ENCODE measurements at places on chromosomes 1 and 21. TPM values are rescaled to one million over a fixed set of nuclear protein-coding genes. Genes with fewer than 3 reads are reported as not detected.

DNA sequence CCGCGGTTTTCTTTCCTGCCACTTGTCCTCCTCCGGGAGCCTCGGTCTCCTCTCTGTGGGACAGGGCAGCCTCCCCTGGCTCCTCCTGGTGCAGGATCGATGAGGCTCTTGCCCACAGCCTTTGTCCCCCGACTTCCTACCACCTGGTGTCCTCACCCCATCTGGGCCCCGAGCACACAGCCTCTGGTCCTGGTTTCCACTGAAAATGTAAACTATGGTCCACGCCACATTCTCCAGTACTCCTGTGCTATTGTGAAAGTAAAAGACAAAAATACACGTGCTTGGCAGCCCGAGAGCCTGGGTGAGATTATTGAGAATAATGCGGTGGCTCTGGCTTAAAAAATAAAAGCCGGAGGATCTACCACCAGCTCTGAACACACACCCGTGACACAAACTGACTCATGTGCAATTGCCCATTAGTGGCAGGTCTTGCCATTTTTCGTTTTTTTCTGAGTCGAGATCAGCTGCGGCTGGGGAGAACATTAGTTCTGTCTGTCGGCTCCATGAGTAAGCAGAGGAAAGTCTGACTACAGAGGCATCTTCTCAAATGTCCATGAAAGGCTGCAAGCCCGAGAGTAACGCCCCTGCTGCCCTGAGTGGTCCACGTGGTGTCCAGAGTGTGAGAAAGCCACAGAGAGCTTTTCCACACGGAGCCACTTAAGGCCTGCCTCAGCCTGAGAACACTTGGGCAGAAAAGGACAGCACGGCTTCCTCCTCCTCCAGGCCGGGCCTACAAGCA lies 5.7 kb upstream of the COL6A2 start:
- DNase-seq, result no peak
- no peaks in the 10 kb centered on the region for H3K27me3 ChIP-seq
- H3K4me3 ChIP-seq, result no peak overlapping the region
- peaks cover 2% of the 10 kb centered on the region for H3K36me3 ChIP-seq
- no peaks in the 10 kb centered on the region for H3K4me1 ChIP-seq

DNA sequence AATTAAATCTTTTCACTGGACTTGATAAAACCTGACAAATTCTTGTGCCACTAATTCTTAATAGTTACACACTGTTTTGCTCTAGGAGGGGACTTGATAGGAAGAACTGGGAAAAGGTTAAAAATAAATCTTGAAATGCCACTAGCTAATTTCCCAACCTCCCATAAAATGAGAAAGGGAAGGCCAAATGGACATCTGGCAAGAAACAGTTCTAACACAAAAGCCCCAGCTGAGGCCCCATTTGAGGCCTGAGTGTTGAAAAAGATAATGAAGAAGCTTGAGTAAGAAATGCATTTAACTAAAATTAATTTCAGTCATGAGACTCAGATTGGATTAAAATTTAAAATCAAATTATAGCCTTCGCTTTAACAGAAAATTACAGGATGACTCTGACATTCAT lies 11.2 kb upstream of the RAP1GAP start:
- H3K36me3 ChIP-seq, result peaks cover 15% of the 10 kb centered on the region
- H3K4me1 ChIP-seq, result no peaks in the 10 kb centered on the region
- no peaks in the 10 kb centered on the region for H3K27me3 ChIP-seq
- no peak overlapping the region for H3K4me3 ChIP-seq
- DNase-seq, result no peak
- no peak overlapping the region for H3K27ac ChIP-seq

DNA sequence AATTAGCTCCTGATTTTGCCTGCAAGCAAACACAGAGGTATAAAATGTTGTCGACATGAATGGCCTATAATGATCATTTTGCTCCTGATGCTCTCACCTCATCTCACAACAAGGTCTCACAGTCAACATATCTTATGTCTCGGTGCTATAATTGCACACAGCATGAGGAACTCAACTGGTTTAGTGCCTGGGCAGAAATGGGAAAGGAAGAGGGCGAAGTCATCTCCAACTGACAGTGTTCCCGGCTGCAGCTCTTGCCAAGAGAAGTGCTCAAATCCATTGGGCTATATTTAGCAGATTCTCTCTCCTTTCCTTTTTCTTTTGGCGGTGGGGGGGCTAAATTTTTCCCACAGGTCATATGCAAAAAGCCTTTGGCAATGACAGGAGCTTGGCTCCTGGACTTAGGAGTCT lies 53.0 kb downstream of the SLC45A1 start:
- H3K4me3 ChIP-seq, result no peak overlapping the region
- H3K36me3 ChIP-seq, result peaks cover 4% of the 10 kb centered on the region
- DNase-seq, result no peak
- H3K4me1 ChIP-seq, result peaks cover 22% of the 10 kb centered on the region

DNA sequence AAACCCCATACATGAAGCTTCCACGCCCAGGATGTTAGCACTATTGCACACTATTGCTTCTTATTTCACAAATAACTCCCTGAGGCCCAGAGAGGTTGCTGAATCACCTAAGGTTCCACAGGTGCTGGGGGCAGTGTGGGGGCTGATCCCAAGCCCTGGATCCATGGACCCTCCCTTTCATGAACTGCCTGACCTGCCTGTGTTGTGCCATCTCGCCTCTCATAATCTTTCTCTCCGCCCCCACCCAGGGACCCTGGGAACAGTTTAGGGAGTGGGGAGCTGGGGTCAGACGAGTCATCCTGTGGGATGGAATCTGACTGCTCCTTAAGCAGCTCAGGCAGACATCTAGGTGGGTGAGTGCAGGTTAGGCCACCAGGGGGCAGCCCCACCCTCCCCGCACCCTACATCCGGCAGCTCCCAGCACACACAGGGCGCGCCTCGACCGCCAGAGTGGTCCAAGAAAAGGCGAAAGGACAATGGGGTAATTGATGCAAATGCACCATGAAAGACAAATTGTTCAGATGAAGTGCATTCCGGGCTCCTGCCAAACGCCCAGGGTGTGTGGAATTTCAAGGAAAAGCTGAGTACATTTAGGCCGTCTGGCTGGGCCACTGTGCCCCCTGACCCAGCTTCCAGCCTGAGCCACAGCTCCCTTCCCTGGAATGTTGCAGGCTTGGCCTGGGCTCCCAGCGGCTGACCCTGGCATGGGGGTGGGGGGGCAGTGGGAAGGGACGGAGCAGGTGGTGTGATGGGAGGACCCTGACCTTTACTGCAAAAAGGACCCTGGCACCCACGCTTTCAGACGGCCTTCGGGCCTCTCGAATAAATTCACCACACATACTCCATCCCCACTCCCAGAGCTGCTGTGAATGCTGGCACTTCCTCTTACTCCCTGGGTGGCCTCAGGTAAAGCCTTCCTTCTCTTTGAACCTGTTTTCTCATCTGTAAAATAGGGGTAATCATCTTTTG lies 20.8 kb downstream of the PHLDA3 start:
- H3K4me1 ChIP-seq, result peaks cover 2% of the 10 kb centered on the region
- no peaks in the 10 kb centered on the region for H3K36me3 ChIP-seq
- no peak overlapping the region for H3K27ac ChIP-seq
- no peak overlapping the region for H3K4me3 ChIP-seq
- DNase-seq, result peak; percentile 52
- H3K27me3 ChIP-seq, result peaks cover 33% of the 10 kb centered on the region

GRCh38 chr21:42229676-42230075 lies 10.7 kb downstream of the ABCG1 start:
- DNase-seq, result no peak
- no peaks in the 10 kb centered on the region for H3K27me3 ChIP-seq

DNA sequence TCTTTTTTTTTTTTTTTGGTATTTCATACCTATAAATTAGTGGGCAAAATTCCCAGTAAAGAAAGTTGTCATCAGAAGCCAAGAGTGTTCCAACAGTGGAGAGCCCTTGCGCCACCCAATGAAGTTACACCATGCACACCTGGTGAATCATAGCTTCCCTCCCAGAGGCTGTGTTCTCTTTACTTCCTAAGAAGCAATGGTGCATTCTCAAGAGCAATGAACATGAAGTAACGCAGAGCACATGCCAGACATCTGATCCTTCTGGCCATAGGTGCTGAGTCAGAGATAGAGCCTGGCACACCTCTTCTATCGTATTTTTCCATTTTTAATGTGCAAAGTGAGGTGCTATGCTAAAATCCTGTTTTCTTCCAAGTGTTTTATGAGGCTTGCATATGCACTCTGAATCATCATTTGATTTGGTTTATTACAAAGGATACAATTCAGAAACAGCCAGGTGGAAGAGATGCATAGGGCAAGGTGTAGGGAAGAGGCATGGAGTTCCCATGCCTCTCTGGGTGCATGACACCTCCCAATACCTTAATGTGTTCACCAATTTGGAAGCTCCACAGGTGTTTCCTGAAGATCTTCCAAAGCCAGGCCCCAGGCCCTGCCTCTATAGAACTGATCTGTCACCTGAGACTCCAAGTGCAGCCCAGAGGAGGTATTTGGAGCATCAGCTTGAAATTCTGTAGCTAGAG lies 408.0 kb downstream of the SIPA1L2 start:
- no peaks in the 10 kb centered on the region for H3K36me3 ChIP-seq
- no peak overlapping the region for H3K27ac ChIP-seq
- peaks cover 8% of the 10 kb centered on the region for H3K4me1 ChIP-seq
- H3K4me3 ChIP-seq, result no peak overlapping the region

GRCh38 chr1:94111879-94112278 lies 9.1 kb downstream of the ABCA4 start:
- no peak for DNase-seq
- no peaks in the 10 kb centered on the region for H3K36me3 ChIP-seq
- H3K27me3 ChIP-seq, result peaks cover 12% of the 10 kb centered on the region

DNA sequence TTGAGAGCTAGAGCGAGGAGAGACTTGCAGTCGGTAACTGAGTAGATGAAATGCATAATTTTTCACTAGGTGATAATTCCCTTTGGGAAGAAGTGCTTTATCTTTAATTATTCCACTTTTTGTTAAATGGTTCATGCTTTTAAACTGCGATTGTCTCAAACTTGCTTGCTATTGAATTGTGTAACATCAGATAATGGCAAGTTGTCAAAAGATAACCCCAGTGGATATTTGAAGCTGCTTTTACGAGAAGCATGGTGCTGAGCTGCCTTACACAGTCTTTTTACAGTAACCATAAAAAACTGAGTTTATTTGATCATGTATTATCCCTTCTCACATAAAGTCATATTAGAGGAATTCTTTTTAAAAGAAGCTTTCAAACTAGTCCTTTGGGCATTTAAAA lies 30.2 kb downstream of the TMEM50B start:
- peaks cover 2% of the 10 kb centered on the region for H3K36me3 ChIP-seq
- H3K27ac ChIP-seq, result no peak overlapping the region
- DNase-seq, result no peak
- H3K4me1 ChIP-seq, result peaks cover 5% of the 10 kb centered on the region
- no peaks in the 10 kb centered on the region for H3K27me3 ChIP-seq
- no peak overlapping the region for H3K4me3 ChIP-seq

DNA sequence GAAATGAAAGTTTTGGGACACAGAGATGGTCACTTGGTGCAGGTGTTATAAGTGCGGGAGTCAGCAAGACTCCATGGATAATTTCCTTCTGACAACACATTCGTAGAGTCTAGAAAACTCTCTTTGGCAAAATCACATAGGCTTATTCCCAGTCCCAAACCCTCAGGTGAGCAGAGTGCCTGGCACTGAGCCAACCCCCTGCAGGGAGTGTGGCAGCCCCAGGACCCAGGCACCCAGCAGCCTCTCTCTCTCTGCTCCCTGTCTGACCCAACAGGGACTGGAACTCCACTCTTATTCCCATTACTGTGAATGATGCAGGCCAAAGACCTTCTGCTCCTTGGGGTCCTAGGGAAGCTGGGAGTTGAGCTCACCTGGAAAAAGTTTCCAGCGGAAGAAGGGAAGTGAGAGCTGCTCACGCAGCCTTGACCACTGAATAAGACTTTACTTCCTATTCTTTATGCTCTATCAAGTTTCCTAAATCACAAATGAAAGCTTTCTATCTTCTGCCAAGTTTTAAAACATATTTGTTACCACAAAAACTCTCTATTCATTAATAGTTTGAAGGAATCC lies 132.6 kb upstream of the ETV3 start:
- H3K4me3 ChIP-seq, result no peak overlapping the region
- H3K4me1 ChIP-seq, result no peaks in the 10 kb centered on the region
- no peak for DNase-seq
- H3K27me3 ChIP-seq, result peaks cover 17% of the 10 kb centered on the region

- H3K4me1 ChIP-seq, result no peaks in the 10 kb centered on the region
- peaks cover 4% of the 10 kb centered on the region for H3K27me3 ChIP-seq
- no peak overlapping the region for H3K4me3 ChIP-seq
Observed at GRCh38 chr1:15196807-15197530, 43.4 kb downstream of the TMEM51 start.

- no peaks in the 10 kb centered on the region for H3K27me3 ChIP-seq
- peak overlapping the region; percentile 76 for H3K27ac ChIP-seq
- H3K36me3 ChIP-seq, result peaks cover 3% of the 10 kb centered on the region
- no peak for DNase-seq
Observed at GRCh38 chr1:101260556-101261350, 23.9 kb downstream of the S1PR1 start.

DNA sequence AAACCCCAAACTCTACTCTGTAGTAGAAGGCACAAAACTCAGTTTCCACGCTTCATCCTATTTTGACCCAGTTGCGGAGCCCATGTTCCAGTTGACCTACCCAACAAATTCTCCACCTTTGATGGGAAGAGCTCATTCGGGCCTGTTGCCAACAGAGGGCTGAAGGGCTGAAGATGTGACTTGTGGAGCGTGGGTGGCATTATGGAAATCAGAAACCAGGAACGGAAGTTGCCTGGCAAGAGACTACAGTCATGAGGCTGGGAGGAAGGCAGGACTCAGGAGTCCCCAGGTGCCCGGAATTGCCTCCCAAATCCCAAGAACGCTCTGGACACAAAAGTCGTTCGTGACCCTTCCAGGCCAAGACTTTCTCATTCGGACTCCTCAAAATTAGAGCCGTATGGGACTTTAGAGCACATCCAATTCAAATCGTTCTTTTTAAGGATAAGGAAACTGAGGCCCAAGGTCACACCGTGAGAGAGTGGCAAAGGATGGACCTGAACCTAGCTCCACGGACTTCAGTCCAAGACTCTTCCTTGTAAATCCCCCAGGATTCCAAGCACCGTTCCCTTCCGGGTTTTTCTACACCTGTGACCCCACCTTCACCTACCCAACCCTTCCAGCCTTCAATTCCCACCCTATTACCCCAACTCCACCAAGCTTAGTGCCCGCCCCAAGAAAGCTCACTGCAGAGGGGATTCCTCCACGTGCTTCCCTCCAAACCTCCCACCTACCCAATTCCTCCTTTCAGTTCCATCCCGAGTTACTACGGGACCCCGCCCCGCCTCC lies 739 bp downstream of the SMG5 start:
- peak; percentile 39 for DNase-seq
- H3K4me3 ChIP-seq, result peak overlapping the region; percentile 98
- peaks cover 31% of the 10 kb centered on the region for H3K4me1 ChIP-seq
- H3K36me3 ChIP-seq, result peaks cover 30% of the 10 kb centered on the region

GRCh38 chr1:47213230-47213963 lies 18.6 kb downstream of the TAL1 start:
- no peaks in the 10 kb centered on the region for H3K36me3 ChIP-seq
- no peak overlapping the region for H3K27ac ChIP-seq
- no peak overlapping the region for H3K4me3 ChIP-seq
- H3K4me1 ChIP-seq, result no peaks in the 10 kb centered on the region
- H3K27me3 ChIP-seq, result peaks cover 14% of the 10 kb centered on the region

GRCh38 chr1:50603274-50604271 lies 180.3 kb upstream of the DMRTA2 start:
- no peaks in the 10 kb centered on the region for H3K36me3 ChIP-seq
- H3K4me3 ChIP-seq, result no peak overlapping the region
- no peak for DNase-seq
- H3K27ac ChIP-seq, result no peak overlapping the region

- H3K4me1 ChIP-seq, result peaks cover 47% of the 10 kb centered on the region
- H3K27me3 ChIP-seq, result no peaks in the 10 kb centered on the region
- DNase-seq, result no peak
Observed at GRCh38 chr1:12143631-12144155, 23.1 kb upstream of the TNFRSF1B start.

The LINGO4 gene
- total RNA-seq, result not detected

The ADSS2 gene
- total RNA-seq, result 66.1 TPM

The RAD54L gene
- total RNA-seq, result 66.3 TPM

The CLDN17 gene
- not detected for total RNA-seq

The NTMT2 gene
- total RNA-seq, result not detected

The ICOSLG gene
- total RNA-seq, result 1.2 TPM

The SAMSN1 gene
- total RNA-seq, result 113 TPM

The OR10Z1 gene
- total RNA-seq, result not detected

Measured in activated naive CD8-positive, alpha-beta T cell treated with anti-CD3 and anti-CD28 coated beads for 36 hours (primary cell).